ENCODE measurements at places on chromosomes 4 and X.
A peak's percentile ranks its signal among the peaks of the same experiment; 100 is the strongest.

GRCh38 chr4:127606823-127607222 is 25.9 kb upstream of the INTU start:
- no peak for DNase-seq

DNA sequence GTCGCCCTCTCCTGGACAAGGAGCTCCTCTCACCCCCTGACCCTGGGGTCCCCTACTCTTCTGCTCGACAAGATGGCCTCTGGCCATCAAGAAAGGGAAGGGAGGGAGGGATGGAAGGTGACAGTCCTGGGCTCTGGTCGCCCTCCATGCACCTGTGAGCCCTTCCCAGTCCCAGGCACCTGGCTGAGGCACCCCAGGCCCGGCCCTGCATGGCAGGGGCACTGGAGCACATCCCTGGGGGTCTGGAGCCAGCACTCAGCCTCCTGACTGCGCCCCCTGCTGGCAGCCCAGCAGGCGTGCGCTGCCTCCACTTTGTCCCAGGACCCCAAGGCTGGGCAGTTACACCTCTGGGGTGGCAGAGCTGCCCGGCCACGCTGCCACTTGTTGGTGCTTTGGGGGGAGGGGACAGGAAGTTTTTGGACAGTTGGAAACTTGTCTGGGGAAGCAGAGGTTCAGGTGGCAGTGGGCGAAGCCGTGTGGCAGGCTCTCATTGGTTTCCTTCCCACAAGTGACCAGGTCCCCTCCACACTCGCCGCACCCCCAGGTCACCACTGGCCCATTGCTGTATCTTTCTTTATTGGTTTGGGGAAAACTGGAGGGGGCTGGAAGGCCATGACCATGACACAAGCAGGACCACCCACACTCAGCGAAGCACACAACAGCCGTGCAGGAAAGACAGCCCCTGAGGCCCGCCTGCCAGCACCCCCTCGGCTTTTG is 4.3 kb downstream of the PNCK start:
- no peak for DNase-seq

GRCh38 chrX:109343671-109344070 is 138.2 kb downstream of the GUCY2F start:
- DNase-seq, result no peak

- DNase-seq, result no peak
Observed at GRCh38 chr4:76952656-76953582, 3.4 kb downstream of the SEPTIN11 start.

DNA sequence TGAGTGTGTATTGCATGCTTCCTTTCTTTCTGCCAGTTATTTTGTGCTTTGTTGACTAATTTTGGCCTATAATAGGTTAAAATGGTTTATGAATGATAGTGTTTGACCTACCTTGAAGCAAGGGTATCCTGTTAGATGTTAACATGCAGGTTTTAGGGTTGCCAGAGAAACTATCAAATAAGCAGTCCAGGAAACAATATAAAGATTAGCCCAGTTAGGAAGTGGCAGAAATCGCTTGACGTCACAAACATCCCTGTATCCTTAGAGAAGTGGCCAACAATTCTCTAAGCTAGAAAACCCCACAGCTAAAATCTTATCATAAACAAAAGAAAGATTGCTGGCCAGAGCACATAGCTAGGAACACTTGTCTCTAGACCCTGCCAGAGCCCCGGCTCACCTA is 3.8 kb downstream of the NAP1L5 start:
- no peak for DNase-seq

- no peak for DNase-seq
Observed at GRCh38 chrX:50430917-50431575, 39.6 kb downstream of the DGKK start.

DNA sequence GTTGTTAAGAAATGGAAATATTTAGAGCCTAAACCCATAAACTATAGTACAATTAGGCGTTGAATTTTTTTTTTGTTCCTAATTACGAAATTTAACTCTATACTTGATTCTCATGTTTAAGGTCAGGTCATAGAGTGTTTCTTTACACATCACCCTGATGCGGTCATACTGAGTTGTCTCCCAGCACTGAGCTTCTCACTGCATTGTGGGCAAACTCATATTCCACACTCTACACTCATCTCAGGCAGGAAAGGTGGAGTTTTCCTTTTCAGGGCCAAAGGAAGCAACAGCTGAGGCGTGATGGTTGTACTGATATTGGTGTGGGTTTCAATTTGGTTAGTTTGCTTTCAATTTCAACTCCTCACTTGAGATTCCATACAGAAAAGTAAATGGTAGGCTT is 75.4 kb downstream of the FAT4 start:
- DNase-seq, result peak; percentile 80

DNA sequence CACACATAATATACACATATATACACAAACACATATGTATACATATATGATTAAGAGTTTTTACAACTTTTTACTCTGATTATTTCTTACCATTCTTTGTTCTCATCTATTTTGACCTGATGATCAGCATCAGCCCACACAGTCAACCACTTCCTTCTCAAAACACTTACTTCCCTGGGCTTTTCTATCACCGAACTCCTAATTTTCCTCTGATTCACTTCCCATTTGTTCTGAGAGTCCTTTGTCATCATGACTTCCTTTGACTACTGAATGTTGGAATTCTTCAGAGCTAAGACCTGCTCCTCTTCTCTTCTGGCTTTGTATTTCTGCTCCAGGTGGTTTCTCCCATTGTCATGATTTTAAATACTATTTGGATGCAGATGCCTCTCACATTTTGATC is 209.5 kb upstream of the AFF2 start:
- DNase-seq, result no peak

GRCh38 chrX:103927030-103927429 is 35.4 kb upstream of the TMSB15B start:
- DNase-seq, result no peak

DNA sequence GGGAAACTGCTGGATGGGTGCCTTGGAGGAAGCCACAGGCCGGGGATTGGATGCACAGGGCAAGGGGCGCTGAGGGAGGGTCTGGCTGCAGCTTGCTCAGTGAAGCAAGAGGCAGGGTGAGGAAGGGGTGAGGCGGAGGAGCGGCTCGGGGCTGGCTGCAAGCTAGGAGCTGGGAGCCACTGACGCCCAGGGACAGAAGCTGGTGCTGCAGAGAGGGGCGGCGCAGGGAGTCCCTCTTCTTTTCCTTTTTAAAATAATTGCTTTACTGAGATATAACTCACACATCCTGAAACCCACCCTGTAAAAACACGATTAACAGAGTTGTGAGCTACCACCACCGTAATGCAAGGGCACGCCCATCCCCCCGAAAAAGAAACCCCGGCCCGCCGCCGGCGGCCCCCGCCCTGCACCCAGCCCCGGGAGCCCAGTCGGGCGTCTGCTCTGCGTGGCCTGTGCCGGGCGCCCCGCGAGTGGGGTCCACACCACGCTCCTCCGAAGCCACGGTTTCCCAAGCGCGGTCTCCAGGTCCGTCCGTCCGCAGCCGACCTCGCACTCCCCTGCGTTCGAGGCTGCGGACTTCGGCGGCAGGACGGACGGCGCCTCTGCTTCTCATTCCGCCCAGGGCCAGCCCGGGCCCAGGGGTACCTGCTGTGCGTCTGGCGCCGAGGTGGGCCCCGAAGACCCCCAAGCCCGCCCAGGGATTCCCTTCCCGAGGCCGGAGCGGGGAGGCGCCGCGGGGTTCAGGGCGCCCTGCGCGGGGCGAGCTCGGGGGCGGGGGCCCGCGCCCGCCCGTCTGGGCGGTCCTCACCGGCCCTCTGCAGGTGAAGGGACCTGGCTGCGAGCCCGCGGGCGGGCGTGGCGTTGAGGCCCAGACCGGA is 866 bp upstream of the UVSSA start:
- peak; percentile 38 for DNase-seq

GRCh38 chr4:4424499-4425115 is 37.7 kb downstream of the NSG1 start:
- no peak for DNase-seq

DNA sequence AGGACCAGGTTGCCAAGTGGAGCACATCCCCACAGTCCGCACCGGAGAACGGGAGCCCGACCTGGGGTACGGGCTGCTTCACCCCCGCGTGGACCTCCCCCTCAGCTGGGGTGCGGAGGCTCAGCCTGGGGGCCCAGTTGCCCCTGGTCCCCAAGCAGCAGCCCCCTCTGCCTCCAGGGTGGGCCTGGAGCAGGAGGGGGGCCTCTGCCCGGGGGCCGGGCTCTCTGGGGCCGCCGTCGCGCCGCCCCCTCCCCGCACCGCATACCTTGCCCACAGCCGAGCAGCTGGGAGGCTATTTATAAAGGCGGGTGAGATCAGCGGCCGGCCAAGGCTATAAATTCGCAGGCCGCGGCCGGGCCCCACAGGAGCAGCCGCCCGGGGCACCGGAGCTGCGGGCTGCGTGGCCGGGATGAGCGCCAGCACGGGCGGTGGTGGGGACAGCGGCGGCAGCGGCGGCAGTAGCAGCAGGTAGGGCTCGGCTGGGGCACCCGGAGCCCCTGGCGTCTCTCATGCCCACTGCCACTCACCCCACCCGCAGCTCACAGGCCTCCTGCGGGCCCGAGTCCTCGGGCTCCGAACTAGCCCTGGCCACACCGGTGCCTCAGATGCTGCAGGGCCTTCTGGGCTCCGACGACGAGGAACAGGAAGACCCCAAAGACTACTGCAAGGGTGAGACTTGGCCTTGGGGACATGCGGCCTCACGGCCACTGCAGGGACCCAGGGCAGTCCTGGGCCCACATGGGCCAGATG is at the start of gene SRPK3:
Gene SRPK3 (plus strand): TSS at position 364 of the 750 bp plus-strand sequence. CDS start 46 bp downstream, at position 410.
- peak; percentile 37 for DNase-seq

GRCh38 chr4:86895692-86896488 is 3.7 kb upstream of the C4orf36 start:
- DNase-seq, result peak; percentile 66

DNA sequence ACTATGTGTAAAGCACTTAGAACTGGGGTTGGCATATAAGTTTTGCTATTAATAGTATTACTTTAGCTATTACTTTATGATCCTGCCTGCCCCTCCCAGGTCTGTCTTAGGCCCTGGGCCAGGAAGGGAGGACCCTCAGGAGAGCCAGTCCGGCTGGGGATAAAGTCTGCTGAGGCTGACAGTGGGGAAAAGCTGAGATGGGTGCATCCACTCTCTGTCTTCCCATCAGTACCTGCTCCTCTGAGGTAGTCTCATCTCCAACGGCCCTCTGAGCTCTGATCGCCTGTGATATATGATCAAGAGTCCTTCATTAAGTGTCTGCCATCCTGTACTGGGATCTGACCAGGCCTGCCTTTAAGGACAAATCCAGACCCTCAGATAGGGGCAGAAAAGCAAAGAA is 156.5 kb upstream of the PJA1 start:
- no peak for DNase-seq

DNA sequence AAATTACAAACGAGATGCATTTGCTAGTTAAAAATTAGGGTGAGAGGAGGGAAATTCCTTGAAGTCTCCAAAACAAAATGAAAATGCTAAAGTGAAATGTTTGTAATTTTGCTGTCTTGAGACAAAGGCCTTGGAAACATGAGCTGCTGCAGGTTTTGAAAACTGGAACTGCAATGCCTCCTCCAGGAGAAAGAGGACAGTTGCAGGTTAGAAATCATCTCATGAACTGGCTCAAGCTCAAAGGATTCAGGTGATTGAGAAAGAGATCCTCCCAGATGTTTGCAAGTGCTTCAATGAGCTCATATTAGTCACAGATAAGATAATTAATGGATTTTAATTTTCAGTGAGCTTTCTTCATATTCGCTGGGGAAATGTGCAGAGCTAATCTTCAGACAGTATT is 32.4 kb downstream of the SMPX start:
- no peak for DNase-seq

- no peak for DNase-seq
Observed at GRCh38 chr4:108901291-108901690, 138.4 kb upstream of the ETNPPL start.

- peak; percentile 39 for DNase-seq
Observed at GRCh38 chr4:122796801-122797404, 29.7 kb upstream of the FGF2 start.

DNA sequence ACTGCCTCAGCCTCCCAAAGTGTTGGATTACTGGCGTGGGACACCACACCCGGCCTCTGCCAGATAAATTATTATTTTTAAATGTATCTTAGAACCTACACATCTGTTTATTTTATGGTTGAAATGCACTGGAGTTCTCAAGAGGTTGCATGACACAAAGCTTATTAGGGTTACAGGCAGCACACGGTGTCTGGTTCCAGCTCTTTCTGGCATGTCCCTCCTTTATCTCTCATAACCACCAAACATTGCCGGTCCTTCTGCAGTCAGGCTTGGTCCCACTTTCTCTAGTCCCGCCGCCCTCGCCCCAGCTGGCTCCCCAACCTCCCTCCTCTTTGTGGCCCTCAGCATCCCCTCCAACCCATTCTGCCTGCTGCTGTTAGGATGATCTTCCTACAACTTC is 39.7 kb upstream of the SPRY1 start:
- no peak for DNase-seq

- DNase-seq, result peak; percentile 45
Observed at GRCh38 chrX:108070891-108071290, 20.5 kb downstream of the PSMD10 start.

- DNase-seq, result no peak
Observed at GRCh38 chrX:136457303-136457917, 30.3 kb upstream of the BRS3 start.

DNA sequence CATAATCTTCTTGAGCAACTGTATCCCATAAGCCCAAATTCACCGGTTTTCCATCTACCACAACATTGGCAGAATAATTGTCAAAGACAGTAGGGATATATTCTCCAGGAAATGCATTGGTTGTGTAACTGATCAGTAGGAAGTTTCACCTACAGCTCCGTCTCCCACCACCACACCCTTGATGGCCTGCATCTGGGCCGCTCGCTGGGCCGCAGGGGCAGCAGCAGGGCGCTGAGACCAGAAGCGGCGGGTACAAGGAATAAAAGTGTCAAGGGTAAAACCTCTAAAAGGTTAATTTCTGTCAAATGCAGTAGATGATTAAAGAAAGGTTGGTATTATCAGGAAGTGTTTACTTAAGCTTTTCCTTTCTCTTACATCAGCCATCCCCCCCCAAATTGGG is 167.6 kb upstream of the DKK2 start:
- no peak for DNase-seq

DNA sequence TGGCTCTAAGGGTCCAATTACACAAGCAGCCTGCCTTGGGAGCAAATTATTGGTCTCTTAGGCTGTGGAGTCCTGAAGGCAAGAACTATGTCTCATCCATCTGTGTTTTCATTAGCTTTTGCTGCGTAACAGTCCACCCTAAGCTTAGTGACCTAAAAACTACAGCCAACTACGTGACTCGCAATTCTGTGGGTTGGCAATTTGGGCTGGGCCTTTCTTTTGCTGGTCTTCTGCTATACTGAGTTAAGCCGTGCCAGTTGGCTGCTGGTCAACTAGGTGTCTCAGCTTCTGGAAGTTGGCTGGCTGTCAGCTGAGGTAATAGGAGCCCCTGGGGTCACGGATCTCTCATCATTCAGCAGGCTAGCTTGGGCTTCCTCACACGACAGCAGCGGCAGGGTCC is 205.6 kb upstream of the S100G start:
- DNase-seq, result peak; percentile 20

DNA sequence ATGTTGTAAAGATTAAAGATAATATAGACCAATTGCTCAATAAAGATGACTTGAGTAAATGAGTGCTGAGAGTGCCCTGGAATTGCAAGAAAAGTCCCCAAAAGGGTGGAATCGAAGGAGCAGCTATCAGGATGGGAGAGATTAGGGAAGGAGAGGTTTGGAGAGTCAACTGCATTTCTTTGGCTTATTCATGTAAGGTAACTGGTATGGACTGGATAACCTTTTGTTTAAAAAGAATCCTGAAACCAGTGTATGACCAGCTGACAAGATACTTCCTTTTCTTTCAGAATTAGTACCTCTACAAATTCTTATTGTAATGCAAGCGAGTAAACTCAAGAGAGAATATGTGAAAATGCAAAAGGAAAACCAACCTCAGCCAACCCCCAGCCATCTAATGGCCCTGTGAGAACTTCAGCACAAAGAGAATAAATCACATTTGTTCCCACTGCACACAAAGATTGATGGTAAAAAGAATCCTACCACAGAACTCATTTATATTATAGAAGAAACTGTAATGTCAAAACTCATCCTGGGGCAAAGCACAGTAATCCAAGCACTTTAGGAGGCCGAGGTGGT is 24.5 kb upstream of the SPP1 start:
- DNase-seq, result no peak

Data from EL (cell line).